Stimulated activated CD8-positive, alpha-beta memory T cell treated with anti-CD3 and anti-CD28 coated beads, Interleukin-12 subunit alpha, Interleukin-12 subunit beta, amount 100 ng/mL, for 1 hour (primary cell): ENCODE measurements at places on chromosomes 7 and 10.
A peak's percentile ranks its signal among the peaks of the same experiment; 100 is the strongest.

DNA sequence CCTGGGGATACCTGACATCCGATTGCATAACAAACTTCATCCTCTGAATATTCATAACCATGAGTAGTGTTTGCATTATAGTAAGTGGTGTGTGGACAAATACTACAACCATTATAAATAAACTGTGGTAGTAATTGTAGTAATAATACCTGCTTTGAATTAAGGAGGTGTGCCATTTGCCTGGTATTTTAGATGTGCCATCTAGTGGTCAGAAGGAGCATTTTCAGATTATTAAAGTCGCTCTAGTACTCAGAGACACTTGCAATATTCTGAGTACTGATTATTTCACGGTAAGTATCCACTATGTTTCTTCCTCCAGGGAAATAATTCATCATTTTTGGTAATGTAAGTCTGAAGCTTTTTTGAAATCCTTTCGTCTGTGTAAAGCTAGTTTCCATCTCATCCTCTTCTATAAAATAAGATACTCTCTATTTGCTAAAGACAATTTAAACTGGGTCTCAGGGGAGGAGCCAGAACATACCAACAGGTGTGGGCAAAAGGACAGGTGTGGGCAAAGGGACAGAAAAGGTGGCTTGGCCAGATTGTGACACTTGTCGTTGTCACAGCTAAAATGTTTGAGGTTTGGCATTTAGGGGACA, 115.3 kb upstream of the WDR11 start:
- DNase-seq: no peak

GRCh38 chr7:119522263-119522662, 750.7 kb upstream of the KCND2 start:
- no peak for DNase-seq

DNA sequence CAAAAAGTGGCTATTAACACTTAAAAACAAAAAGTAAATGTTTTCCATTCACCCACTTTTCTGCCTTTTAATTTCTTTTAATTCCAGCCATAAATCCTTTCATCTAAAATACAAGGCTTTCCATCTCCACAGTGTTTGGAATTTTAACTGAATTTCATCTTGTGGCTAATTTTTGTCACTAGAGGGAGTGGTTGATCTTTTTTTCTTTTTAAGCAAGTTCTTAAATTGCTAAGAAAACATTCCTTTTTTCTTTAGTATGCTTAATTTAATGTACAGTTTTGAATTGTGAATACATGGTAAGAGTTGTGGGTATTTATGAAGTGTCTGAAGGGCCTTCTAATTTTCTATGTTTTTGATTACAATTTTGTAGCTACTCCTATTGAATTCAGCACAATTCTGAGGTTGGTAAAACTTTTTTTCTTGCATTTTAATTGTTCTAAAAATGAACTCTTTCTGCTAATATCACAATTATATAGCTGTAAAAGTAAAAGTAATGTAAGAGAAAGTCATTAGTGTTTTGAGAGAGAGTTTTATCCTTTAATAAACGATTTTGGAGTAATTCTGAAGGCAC, 54.9 kb upstream of the ANK3 start:
- DNase-seq: no peak

DNA sequence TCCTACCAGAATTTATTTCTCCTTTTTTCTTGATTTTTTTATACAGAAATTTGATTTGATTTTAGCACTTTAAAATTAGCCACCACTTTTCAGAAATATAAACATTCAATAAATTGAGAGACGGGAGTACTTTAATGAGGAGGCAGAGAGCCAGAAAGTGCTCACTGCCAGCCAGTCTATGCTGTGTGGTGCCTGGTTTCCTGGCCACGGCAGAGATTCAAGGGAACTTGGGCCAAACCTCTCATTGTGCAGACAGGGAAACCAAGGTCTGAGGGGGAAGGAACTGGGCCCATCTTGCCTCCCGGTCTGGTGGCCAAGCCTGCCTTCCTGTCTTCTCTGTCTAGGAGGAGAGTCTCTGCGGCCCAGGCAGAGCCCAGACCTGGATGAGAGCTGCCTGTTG, 25.9 kb downstream of the ADAMTS14 start:
- no peak for DNase-seq

GRCh38 chr10:26534384-26534783, 96.2 kb downstream of the APBB1IP start:
- DNase-seq: no peak

- DNase-seq: no peak
Observed at GRCh38 chr7:31253532-31253931, 87.0 kb downstream of the NEUROD6 start.

- no peak for DNase-seq
Observed at GRCh38 chr10:29637537-29637936, 2.8 kb upstream of the SVIL start.

DNA sequence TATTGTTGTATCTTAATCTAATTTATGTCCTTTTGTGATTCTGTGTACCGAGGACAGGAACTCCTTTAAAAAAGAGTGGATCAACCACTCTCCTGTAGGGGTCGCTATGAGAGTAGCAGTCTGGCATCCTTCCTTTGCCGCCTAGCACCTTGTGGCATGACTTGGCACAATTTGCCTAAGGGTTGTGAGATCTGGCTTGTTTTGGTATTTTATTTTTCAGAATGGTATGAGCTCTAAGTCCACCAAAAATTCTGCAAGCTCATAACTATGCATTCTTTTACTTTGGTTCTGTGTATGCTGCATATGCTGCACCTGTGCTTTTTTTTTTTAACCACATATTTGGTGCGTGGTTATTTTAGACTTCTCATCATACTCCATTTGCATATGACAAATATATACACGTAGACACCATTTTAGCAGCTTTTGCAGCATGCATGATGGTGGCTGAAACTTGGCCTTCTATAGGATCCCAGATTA, 112.8 kb downstream of the CDK14 start:
- DNase-seq: no peak

GRCh38 chr7:9981742-9982349, 991.8 kb upstream of the PHF14 start:
- no peak for DNase-seq

- DNase-seq: no peak
Observed at GRCh38 chr10:15469111-15469510, 98.0 kb upstream of the FAM171A1 start.

- no peak for DNase-seq
Observed at GRCh38 chr7:107486041-107486440, 16.2 kb downstream of the GPR22 start.

- DNase-seq: no peak
Observed at GRCh38 chr10:75012471-75012870, 99.0 kb upstream of the SAMD8 start.

- DNase-seq: no peak
Observed at GRCh38 chr7:29852457-29852856, 46.1 kb downstream of the WIPF3 start.

GRCh38 chr10:117262291-117262902, 21.5 kb downstream of the SLC18A2 start:
- DNase-seq: no peak

DNA sequence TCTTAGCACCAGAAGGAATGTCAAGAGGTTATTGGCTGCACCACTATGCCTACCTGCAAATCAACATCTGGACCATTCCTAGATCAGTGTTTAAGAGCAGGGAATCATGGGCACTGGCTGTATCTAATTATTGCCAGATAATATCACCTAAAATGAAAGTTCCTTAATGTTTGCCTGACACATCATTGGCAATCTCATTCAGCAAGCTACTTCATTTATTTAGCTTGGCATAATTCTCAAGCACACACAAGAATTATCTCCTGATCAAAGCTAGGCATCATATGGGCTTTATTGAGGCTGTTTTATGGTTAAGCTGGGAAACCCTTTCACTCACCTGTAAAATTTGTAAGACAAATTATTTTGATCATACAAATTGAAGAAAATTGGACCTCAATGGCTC, 581.7 kb downstream of the INHBA start:
- DNase-seq: no peak

DNA sequence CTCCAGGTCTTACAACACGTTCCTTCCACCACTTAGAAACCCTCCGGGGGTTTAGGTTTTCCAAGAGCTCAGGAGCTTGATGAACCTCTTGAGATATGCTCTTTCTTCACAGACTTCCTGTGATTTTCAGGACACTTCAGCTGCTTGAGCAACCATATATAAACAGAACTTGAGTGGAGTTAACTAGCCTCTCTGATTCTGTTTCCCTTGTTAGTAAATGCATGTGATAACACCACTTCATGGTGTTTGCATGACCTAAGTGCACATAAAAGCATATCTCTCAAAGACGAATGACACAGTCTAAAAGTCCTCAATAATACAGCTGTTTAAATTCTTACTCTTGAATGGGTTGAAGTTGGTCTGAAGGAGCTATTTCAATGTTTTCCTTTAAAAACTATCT, 9.9 kb downstream of the PRR15 start:
- DNase-seq: no peak

GRCh38 chr7:37100735-37101331, 347.8 kb downstream of the ELMO1 start:
- DNase-seq: no peak

DNA sequence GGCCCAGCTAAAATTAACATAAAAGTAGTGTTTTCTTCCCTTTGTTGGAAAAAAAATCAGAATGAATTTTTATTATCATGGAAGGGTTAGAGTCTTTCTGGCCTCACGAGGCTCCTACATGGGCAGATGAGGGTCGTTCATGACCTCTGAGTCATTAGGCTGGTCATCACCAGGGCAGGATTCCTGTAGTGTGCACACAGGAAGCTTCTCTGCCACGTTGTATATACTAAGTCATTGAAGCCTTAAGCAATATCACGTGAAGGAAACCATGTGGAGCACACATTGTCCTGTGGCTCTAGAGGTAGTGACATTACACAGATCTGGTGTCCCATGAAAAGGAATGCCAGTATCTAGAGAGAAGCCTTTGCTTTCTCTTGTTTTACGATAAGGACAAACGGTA, 84.7 kb upstream of the C1QL3 start:
- no peak for DNase-seq

DNA sequence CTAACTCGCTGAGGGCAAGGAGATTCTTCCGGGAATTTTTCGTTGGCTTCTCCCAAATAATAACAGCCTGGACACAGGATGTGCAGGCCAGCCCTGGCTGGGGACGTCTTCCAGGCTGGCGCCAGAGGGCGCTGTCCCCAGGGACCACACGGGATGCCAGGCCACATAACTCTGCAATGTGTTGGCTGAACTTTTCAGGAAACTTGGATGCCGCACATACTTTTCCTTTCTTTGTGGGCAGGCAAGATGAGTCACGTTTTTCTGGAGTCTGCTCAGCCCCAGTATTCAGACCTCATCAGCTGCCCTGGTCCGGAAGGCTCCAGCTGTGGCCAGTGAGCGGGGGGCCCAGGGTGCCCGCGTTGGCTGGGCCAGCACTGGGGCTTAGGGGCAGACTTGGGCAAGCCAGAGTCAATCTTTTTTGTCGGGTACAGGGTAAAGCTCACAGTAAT, 122.7 kb downstream of the PRKAG2 start:
- no peak for DNase-seq

GRCh38 chr10:68720793-68721672, at the start of gene CCAR1:
CCAR1 (plus strand) TSS chr10:68721239; CDS start chr10:68722505, 1,266 bp downstream.
- peak; percentile 97 for DNase-seq

GRCh38 chr7:97818066-97818663, 54.0 kb downstream of the ASNS start:
- no peak for DNase-seq

- peak; percentile 33 for DNase-seq
Observed at GRCh38 chr7:29408841-29409243, 154.8 kb upstream of the PRR15 start.

DNA sequence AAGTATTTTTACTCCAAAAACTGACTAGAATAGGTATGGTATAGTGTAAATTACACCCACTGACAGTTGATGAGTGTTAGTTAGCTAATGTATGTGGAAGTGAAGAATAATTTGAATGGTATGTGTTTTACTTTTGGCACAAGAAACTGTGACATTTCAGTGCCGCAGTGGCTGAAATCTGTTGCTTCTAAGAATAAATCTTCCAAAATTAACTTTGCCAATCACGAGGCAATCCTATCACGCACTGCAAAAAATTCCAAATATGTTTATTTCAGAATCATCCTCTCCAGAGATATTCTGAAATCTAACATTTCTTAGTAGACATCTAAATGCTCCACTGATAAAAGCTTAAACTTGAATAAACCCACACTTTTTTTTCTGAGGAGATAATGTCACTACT, 61.2 kb downstream of the PCLO start:
- no peak for DNase-seq

DNA sequence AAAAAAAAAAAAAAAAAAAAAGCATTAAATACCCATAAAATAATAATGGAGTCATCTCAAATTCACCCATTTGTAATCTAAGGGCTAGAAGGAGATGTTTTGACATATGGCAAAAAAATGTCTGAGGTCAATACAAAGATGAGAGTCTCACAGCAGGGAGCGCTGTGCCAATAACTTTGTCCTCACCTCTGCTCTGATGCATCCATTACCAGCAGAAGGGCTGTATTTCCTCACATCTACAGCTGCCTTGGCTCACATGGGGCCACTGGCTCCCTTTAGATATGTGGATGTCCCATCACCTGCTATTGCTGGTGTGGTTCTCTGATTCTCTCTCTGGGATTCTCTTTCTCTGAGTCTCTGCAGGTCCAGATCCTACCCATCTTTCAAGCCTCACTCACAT, 90.3 kb upstream of the FAM133B start:
- DNase-seq: no peak

- DNase-seq: no peak
Observed at GRCh38 chr7:44157116-44158080, 16.3 kb upstream of the MYL7 start.

DNA sequence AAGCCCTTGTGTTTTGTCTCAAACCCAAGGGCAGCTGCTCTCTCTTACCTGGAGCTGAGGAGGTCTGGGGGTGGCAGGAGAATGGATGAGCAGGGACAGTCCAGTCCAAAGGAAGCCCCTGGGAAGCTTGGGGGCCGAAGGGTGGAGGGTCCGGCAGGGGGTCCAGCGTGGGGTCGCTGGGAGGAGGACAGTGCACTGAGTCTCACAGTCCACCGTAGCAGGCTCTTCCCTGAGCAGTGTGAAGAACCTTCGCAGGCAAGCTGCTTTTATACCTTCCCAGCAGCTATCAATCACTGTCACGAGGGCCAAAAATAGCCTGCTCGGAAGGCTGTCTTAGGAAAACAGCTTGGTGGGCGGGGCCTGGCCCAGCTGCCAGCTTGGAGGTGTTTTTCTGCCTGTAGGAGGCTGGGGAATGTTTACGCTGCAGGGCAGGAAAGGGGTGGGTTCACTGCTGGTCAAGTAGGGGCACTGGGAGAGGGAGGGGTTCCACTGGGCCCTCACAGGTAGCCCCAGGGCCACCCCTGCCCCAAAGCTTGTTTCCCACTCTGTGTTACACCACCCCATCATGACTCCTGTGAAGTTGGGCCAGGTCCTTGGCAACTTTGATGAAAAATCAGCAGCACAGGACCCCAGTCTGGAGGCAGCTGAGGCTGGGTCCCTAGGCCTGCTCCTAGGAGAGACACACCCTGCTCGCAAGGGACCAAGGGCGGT, at the start of gene DEPP1:
Gene DEPP1, minus strand, starts transcription at position 240 of the 711 bp plus-strand sequence. CDS start 779 bp downstream, outside the sequence.
- no peak for DNase-seq

GRCh38 chr7:26619348-26619984, 244.9 kb downstream of the SKAP2 start:
- DNase-seq: no peak

DNA sequence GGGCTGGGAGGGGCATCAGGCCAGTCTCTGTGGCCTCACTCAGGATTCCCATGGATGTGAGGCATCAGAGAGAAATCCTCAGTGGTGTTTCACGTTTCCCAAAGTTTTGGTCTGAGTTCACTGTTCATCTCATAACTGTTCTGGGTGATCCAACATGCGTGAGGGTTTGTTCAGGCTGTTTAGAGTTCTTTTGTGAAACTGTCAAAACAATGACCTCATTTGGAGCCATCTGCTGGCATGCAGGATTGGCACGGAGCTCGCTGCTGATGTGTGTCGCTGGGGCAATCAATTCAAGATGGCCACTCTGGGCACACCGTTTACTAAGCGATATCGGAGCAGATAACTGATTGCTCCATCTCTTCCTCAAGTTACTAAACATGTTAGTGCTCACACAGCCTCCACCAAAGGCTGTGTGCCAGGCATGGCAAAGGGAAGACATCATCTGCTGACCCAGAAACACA, 365.6 kb downstream of the WDR11 start:
- no peak for DNase-seq
